ENCODE measurements at places on chromosomes 3 and 15.
A peak's percentile ranks its signal among the peaks of the same experiment; 100 is the strongest.

DNA sequence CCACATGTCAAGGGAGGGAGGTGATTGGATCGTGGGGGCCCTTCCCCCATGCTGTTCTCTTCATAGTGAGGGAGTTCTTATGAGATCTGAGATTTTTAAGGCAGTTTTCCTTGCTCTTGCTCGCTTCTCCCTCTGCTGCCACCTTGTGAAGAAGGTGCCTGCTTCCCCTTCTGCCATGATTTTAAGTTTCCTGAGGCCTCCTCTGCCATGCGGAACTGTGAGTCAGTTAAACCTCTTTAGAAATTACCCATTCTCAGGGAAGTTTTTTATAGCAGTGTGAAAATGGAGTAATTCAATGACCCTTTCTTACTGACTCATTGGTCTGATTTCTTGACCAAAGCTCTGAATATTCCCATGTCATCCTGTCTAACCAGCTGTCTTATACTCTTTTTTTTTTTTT, 484.4 kb upstream of the TPRG1 start:
- DNase-seq: peak; percentile 27

- no peak for DNase-seq
Observed at GRCh38 chr3:52775877-52776276, 1.5 kb upstream of the ITIH1 start.

- no peak for DNase-seq
Observed at GRCh38 chr3:62749657-62750056, 125.6 kb downstream of the CADPS start.

- DNase-seq: no peak
Observed at GRCh38 chr3:156189927-156190326, 69.5 kb downstream of the KCNAB1 start.

DNA sequence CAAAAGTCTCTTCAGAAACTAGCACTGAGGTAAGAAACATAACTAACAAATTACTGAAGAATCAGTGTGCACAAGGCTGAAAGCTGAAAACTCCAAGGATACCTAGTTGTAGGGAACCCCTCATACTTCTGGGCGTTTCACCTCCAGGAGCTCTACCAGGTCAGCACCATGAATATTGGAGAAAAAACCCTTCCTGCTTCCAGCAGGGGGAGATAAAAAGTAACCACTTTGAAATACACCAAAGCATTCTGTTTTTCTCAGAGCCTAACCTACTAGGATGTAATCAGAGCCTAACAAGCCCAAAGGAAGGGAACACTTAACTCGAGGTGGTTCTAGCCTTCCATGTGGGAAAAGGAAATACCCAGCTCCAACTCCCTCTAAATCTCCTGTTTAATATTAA, 175.8 kb upstream of the MME start:
- DNase-seq: peak; percentile 32

DNA sequence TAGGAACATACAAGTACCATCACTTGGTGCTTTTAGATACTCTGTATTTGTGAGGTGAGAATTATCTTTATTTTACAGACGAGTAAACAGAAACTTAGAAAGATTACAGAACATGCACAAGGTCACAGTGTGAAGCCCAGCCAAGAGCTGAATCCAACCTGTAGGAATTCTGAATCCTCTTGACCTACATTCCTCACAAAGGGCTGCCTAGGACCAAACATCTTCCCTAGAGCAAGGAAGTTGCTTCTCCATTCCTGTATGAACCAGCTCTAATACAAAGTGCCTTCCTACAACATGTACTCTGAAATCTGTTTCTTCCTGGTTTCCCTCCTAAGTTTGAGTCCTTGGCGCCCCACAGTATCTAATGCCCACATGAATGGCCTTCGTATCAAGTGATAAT, 2.9 kb downstream of the HDGFL3 start:
- DNase-seq: peak; percentile 18

All from ELF-1 (cell line).